Neural crest cell (in vitro differentiated cells): ENCODE measurements at places on chromosomes 12 and 14. TPM values are rescaled to one million over a fixed set of nuclear protein-coding genes. Genes with fewer than 3 reads are reported as not detected.

The ESRRB gene
- total RNA-seq, result 0.28 and 0.77 TPM in 2 replicates

The SPTSSA gene
- total RNA-seq, result 24.5 and 24.7 TPM in 2 replicates

GRCh38 chr14:68961781-68962584 lies 17.1 kb downstream of the ACTN1 start:
- no peak for DNase-seq

DNA sequence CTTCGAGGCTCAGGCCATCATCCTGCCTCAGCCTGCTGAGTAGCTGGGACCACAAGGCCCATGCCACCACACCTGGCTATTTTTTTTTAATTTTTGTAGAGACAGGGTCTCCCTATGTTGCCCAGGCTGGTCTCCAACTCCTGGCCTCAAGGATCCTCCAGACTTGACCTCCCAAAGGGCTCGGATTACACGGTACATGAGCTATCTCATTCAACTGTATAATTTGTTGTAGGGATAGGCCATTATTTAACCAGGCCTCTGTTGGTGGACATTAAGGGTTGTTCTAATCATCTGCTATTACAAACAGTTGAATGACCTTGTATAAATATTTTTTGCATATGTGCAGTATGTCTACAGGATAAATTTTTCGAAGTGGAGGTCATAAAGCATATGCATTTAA lies 9.0 kb downstream of the KIF5A start:
- no peak for DNase-seq

DNA sequence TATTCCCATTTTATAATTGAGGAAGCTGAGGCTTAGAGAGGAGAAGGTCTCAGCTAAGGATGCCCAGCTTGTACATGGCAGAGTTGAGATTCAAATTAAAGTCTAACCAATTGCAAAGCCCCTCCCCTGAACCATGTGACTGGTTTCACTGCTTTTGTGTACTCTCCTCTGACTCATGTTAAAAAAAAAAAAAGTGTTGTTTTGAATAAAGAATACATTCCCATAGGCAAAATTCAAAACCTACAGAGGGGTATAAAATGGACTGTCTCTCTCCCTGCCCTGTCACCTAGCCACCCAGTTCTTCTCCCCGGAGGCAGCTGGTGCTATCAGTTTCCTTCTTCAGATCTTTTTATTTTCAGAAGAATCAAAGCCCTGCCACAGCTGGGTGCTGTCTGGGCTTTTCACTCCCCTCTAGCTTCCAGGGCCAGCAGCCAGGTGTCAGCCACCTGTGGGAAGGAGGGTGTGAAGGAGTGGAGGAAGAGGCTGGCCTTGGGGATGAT lies 5.4 kb downstream of the PSMD9 start:
- no peak for DNase-seq

GRCh38 chr14:97010491-97011160 lies 213.4 kb downstream of the VRK1 start:
- no peak for DNase-seq

- DNase-seq, result no peak
Observed at GRCh38 chr12:130983328-130984017, 29.8 kb downstream of the ADGRD1 start.

DNA sequence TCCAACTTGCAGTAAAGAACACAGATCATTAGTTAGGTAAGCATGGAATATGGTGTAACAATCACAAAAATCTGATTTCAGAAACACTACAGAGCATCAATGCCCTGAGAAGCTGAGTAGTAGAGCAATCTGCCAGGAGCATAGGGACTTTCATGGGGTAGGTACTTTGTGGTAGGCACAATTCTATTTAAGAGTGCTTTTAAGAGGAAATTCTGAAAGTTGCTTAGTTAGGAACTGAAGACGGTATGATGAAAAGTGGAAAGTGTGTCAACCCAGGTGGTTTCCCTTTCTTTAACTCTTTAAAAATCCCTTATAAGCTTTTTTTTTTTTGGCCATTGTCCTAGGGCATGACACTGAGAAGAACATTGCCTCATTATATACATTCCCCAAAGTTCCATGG lies 535.7 kb upstream of the FBXO33 start:
- DNase-seq, result no peak

- no peak for DNase-seq
Observed at GRCh38 chr14:37697489-37698121, 102.2 kb downstream of the TTC6 start.

DNA sequence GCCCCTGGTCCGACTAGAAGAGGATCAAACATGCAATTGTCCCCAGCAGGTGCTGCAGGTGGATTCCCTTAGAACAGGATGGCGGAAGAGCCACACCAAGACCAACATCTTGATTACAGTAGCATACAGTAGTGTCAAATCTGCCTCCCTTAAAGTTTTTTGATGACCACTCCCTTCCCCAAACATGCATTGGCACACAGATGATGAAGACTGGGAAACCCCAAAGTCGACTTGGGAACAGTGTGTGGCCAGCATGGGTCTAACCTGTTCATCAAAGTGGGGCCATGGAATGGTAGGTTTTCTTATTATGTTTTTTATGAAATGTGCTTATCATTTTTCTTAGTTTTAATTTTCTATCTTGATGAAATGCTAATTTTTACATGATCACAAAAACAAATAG lies 8.8 kb downstream of the PLXNC1 start:
- no peak for DNase-seq

- peak; percentile 9 for DNase-seq
Observed at GRCh38 chr12:44972746-44973421, 78.0 kb downstream of the DBX2 start.

DNA sequence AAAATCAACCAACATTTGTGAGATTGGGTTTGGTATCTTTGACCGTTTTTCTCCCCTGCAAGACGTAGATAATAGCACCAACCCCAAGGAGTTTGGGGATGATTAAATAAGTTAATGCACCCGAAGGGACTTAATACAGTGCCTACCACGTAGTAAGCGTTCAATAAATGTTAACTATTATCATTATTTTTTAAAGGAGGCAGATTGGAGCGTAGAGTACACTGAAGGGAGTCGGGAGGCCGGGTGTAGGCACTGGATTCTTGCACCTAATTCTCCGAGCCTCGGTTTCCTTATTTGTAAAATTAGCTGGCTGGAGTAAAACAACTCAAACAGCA lies 367 bp upstream of the FRS2 start:
- no peak for DNase-seq

- no peak for DNase-seq
Observed at GRCh38 chr12:68042212-68042699, 53.0 kb downstream of the IFNG-AS1 start.

DNA sequence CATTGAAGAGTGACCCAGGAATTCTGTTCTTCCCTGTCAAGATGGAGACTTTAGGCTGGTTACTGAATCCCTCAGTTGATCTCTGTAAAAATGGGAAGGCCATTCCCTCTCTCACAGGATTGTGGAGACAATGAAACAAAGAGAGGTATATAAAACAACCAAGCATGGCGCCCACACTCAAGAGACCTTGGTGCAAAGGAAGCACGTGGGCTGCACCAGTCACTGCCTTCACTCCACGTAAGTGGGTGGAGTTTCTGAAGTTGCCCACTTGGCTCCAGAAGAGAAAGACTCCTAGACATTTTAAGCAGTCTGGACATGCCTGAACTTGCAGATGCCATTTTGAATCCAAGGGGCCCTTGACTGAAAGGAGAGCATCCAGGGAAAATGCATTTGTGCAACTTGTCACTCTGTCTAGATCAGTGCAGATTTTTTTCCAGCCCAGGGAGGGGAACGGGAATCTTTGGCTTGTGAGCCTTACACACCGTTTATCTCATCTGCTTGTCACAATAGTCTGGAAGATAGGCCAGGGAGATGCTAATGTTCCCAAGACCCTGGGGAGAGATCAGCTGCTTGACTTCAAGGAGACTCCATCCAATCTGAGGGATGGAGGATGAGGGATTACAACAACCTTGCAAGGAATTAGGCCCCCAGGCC lies 96.9 kb upstream of the TBX3 start:
- no peak for DNase-seq
